ENCODE measurements at places on chromosomes 2 and 18.

GRCh38 chr2:231934441-231935206, 8.4 kb upstream of the NPPC start:
- DNase-seq: no peak

DNA sequence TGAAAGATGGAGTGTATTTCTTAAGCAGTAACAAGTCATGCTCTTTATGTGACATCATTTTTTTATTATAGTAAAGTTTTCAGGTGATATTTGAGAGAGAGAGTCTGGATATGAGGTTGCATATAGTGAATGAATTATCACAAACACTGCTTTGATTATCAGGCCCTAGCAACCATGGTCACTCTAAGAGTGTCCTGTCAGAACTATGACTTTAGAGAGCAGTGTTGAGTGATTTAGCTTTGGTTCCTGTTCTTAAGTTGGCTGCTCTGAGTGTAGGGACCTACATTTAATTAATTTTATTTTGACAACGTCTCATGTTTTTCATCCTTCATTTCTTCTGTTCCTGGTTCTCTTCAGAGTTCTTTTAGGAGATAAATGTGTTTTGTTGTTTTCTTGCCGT, 275.5 kb downstream of the KCNJ3 start:
- DNase-seq: no peak

- DNase-seq: peak; percentile 70
Observed at GRCh38 chr2:195477996-195478382, 179.0 kb upstream of the SLC39A10 start.

DNA sequence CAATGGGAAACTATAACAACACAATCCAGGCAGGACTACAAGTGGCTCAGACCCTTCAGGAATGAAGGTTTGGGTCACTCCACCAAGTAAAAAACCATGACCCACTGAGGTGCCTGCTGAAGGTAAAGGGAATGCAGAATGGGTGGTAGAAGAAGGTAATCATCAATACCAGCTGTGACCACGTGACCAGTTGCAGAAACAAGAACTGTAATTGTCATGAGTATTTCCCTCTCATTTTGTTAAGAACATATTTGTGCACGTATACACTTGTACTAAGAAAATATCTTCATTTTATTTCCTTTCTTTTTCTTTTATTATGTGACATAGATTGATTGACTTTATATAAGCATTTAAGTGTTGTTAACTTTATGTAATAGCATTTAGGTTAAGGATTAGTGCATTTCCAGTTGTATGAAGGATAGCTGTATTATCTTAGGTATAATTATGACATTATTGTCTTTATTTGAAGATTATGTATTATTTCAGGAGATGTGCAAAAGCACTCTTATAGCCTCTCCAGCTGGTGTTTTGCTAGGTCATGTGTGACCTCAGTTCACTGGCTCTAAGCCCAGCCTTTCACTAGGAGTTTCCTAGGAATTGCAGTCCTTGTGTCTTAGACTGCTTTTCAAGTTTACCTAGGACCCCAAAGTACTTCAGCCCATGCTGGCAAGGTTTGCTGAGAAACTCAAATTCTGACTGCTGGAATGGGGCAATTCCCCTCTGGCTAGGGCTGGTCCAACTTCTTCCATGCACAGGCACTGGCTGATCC, 125.7 kb upstream of the DPP10 start:
- DNase-seq: no peak

- no peak for DNase-seq
Observed at GRCh38 chr2:152609154-152609553, 108.1 kb downstream of the PRPF40A start.

- DNase-seq: no peak
Observed at GRCh38 chr2:104321116-104321795, 532.7 kb upstream of the POU3F3 start.

DNA sequence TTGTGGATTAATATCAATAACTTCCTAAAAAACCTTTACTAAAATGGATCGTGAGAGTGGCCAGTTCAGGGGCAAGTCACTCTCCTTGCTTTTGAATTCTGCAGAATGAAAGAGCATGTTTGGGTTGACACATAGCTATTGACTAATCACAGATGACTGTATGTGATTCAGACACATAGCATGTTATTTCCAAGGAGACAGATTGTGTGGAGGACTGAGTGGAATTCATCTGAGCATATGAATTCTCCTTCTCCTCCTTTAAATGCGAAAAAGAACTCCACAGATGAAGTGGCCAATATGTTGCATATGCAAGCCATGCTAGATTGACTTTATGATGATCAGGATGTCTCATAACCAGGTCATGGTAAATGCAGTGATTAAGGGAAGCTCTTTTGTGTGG, 249.4 kb upstream of the FAM98A start:
- peak; percentile 1 for DNase-seq

DNA sequence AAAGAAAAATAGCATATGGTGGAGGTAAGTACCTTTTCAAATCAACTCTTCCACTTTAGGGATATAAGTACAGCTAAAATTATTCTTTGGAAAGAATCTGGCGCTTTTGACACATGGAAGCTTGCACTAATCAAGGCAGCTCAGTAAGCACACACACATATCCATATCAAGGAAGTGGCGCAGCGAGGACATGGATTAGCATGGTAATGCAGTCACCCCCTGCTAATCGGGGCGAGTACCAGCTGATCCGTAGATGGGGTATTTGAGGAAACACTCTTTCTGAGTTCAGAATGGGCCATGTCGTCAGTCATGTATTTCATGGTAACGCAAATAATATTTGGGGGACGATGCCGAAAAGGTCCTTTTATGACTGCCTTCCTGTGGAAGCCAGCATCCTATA, 245.3 kb downstream of the GBX2 start:
- no peak for DNase-seq

GRCh38 chr2:241720099-241720498, 14.3 kb upstream of the D2HGDH start:
- no peak for DNase-seq

GRCh38 chr2:117170897-117171296, 643.6 kb upstream of the DDX18 start:
- DNase-seq: no peak

DNA sequence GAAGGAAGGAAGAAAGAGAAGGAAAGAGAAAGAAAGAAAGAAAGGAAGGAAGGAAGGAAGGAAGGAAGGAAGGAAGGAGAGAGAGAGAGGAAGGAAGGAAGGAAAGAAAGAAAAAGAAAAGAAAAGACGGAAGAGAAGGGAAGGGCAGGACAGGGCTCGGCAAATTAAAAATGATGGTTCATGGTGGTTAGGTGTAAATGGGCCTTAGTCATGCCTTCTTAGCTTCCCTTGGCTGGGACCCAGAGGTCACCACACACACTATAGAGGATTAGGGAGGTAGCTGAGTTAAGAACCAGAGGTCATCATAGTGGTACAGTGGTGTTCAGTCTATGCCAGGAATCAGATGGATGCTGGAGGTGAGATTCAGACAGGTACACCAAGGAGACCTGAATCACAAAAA, 9.3 kb upstream of the ATL2 start:
- no peak for DNase-seq

GRCh38 chr2:98647636-98648035, 39.2 kb downstream of the UNC50 start:
- DNase-seq: no peak

- DNase-seq: no peak
Observed at GRCh38 chr18:64219517-64219916, 70.6 kb upstream of the LINC00305 start.

- no peak for DNase-seq
Observed at GRCh38 chr2:39434233-39434897, 2.7 kb downstream of the MAP4K3 start.

DNA sequence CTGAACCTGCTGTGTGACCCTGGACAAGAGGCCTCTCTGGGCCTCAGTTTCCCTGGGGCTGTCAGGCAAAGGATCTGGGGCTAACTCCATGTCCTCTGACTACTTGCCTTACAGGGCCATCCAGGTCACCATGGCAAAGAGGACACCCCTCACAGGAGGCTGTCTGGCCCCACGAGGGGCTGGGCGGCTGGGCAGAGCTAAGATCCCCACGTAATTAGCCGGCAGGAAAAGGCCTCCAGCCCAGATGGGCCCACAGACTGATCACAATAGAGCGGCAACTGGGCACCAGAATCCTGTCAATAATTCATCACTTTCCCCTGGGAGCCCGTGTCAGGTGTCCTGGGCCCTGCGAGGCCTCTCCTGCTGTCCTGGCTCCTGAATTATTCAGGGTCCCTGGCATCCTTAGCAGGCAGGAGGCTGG, 44.8 kb upstream of the OTOF start:
- DNase-seq: no peak

DNA sequence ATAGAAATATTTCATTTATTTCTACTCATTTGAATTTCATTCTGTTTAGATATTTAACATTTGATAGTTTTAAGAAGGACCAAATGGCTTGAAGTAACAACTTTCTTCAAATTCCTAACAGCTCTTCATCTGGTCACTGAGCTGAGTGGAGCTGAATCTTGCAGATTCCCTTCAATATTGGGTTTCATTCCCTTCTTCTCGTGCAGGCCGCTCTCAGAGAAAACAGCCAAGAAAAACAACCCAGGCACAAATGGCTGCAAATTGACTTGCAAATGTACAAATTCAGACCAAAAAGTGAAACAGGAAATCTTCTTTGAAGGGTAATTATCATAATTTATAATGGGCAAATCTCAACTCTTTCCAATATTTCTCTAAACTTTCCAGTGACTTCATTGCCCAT, 30.3 kb upstream of the GCG start:
- peak; percentile 18 for DNase-seq

DNA sequence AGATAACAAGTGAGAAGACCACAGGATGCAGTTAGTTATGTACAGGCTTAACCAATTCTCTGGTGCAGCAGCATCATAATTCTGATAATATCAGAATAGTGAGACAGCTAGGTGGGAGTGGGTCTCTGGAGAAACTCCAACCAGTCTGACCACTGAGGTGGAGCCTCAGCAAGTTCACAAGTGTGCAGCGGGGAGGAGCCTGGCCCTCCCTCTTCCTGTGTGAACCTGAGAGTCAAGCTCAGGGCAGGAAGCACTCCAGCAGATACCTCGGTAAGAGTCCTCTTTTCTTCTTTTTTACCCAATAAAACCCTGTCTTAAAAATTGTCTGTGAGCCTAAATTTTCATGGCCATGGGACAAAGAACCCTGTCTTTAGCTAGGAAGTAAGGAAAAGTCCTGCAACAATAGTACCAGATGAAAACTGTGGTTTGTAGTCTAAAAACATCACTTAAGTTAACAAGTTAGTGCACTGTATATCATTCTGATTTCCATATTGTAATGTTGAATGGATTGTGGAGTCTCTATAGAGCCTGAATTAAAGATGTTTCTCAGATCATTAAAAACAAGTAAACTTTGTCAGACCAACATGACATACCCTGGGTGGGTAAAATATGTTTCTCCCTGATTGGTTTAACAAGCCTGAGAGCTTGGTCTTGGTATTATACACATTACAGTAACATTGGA, 370.8 kb downstream of the TMEM182 start:
- DNase-seq: no peak

DNA sequence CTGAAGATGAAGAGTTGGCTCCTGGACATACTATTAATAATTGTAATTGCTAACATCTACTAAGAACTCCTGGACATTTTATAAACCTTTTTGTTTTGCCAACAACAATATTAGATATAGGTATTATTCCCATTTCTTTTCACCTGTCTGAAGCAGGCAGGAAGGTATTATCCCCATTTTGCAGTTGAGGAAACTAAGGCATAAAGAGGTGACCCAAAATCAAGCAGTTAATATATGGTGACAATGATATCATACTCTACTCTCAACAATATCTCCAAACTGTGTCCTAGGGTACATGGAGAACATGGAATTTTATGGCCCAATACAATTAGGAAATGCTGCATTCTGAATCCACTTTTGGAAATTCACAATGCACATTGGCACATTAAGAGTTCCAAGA, 1.8 kb upstream of the NMI start:
- DNase-seq: no peak

DNA sequence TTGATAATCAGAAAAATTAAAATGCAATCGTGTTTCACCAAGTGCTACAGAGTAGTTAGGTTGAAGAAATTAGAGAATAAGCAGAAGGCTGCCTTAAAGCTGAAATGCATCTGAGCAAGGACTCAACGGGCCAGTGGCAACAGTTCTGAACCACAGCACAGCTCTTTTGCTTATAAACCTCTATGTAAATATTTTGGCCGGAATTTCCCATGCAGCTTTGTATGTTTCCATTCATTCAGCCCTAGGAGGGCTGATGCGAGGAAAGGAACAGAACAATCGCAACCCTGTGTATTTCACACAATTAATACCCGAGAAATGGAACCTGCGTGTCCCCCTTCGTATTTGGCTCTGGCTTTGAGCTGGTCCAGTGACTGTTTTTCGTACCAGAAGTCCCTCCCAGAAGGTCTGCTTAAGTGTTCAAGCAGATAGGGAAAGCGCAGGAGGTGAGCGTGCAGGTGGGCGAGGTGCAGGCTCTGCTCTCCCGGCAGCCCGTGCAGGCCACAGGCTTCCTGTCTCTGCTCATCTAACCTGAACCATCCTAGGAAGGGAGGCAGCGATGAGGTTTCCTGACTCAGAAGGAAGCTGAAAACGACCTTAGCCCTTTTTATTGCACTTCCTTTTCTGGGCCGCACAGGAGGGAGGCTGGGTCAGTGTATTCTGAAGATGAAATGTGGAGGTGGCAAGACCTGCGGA, 67.3 kb downstream of the ASB1 start:
- no peak for DNase-seq
